ENCODE measurements at places on chromosomes 5 and 9. TPM values are rescaled to one million over a fixed set of nuclear protein-coding genes. Genes with fewer than 3 reads are reported as not detected.
A peak's percentile ranks its signal among the peaks of the same experiment; 100 is the strongest.

- no peaks in the 10 kb centered on the region for H3K27me3 ChIP-seq
- H3K4me1 ChIP-seq, result peaks cover 11% of the 10 kb centered on the region
- no peak overlapping the region for H3K27ac ChIP-seq
- H3K36me3 ChIP-seq, result no peaks in the 10 kb centered on the region
Measured at GRCh38 chr5:59471463-59471862, 422.1 kb downstream of the PDE4D start.

DNA sequence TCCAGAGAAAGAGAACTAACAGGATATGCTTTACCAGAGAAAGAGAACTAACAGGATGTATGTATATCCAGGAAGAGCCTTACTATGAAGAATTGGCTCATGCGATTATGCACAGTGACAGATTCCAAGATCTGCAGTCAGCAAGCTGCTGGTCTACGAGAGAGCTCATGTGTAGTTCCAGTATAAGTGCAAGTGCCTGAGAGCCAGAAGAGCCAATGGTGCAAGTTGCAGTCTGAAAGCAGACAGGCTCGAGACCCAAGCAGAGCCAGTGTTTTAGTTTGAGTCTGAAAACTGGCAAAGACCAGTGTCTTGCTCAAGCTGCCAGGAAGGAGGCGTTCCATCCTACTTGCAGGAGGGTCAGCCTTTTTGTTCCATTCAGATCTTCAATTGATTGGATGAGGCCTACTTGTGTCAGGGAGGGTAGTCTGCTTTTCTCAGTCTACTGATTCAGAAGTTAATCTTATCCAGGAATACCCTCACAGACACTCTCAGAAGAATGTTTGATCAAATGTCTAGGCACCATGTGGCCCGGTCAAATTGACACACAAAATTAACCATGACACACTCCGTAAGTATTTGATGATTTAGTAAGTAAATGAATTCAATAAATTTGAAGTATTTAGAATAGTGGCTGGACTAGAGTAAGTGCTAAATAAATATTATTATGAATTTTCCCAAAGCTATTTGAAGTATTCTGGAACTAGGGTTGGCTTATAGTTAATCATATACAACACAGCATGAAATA, 372.1 kb upstream of the SGCD start:
- H3K27ac ChIP-seq, result no peak overlapping the region
- peaks cover 27% of the 10 kb centered on the region for H3K4me1 ChIP-seq
- DNase-seq, result no peak
- H3K36me3 ChIP-seq, result no peaks in the 10 kb centered on the region

- H3K27ac ChIP-seq, result no peak overlapping the region
- H3K36me3 ChIP-seq, result peaks cover 61% of the 10 kb centered on the region
- DNase-seq, result no peak
- H3K4me3 ChIP-seq, result no peak overlapping the region
Measured at GRCh38 chr5:43290726-43291125, 22.5 kb downstream of the HMGCS1 start.

Gene NFX1
- polyA plus RNA-seq, result 33.4 TPM

DNA sequence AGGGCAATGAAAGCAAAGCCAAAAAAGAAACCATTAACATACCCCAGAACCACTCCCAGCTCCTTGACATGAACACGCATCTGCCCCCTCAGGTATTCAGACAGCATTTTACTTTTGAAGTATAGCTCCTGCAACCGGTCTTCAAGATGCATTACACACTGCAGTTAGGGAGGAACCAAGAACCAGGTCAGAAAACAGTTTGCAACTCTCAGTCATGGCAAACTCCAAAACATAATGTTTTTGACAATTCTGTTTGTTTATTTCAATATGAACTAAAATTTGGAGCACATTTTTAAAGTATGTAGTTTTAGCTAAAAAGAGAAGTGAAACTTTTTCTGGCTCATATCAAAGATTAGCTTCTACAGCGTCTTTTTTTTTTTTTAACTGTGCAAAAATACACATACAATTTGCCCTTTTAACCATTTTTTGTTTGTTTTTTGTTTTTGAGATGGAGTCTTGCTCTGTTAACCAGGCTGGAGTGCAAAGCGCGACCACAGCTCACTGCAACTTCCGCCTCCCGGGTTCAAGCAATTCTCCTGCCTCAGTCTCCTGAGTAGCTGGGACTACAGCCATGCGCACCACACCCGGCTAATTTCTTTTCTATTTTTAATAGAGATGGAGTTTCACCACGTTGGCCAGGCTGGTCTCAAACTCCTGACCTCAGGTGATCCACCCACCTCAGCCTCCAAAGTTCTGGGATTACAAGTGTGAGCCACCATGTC, 12.2 kb upstream of the RAPGEF6 start:
- peaks cover 27% of the 10 kb centered on the region for H3K36me3 ChIP-seq
- H3K27me3 ChIP-seq, result no peaks in the 10 kb centered on the region
- no peak for DNase-seq
- no peak overlapping the region for H3K4me3 ChIP-seq
- no peaks in the 10 kb centered on the region for H3K4me1 ChIP-seq
- H3K27ac ChIP-seq, result no peak overlapping the region

Gene ARL14EPL
- polyA plus RNA-seq, result not detected

Gene IL3
- polyA plus RNA-seq, result not detected

GRCh38 chr9:117787746-117788145, 83.5 kb downstream of the TLR4 start:
- H3K36me3 ChIP-seq, result no peaks in the 10 kb centered on the region
- DNase-seq, result no peak
- no peaks in the 10 kb centered on the region for H3K4me1 ChIP-seq
- H3K27me3 ChIP-seq, result no peaks in the 10 kb centered on the region
- H3K4me3 ChIP-seq, result no peak overlapping the region
- no peak overlapping the region for H3K27ac ChIP-seq

DNA sequence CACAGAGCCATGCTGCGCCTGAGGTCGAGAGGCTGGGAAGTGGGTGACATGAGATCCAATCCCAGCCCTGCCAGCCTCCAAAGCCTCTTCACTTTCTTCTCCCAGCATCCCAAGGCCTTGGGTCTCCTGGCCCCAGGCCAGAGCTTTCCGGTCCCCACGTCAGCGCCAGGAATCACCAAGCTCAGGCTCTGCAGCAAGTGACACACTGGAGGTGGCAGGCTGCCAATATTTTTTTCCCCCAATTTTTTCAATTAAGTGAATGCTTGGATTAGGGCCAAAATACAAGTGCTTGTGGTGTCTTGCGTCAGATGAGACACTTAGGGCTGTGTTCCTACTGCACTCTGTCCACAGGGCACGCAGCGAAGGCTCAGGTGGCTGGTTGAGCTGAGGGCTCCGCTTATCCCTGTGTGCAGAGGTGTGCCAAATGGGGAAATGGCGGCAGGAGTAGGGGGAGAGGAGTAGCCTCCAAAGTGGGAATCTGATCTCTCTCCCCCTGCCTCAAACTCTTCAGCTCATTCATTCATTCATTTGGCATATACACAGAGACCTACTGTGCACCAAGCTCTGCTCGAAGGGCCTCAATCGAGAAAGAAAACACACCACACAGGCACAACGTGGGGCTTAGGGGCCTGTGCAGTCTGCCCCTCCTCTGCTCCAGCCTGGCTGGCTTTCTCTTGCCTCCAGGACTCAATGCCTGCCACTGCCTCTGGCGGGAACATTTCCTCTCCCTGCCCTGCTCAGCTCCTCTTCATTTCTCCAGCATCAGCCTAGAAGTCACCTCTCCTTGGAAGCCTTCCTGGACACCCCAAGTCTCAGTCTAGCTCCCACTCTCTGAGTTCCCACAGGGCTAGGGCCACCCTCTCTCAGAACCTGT, 16.6 kb downstream of the SH3PXD2B start:
- peak; percentile 76 for DNase-seq
- H3K27ac ChIP-seq, result no peak overlapping the region
- H3K4me1 ChIP-seq, result peaks cover 15% of the 10 kb centered on the region
- no peaks in the 10 kb centered on the region for H3K27me3 ChIP-seq
- no peak overlapping the region for H3K4me3 ChIP-seq

Gene BRINP1
- 0.67 TPM for polyA plus RNA-seq

All from large intestine (tissue), 12 donors.